ENCODE measurements at places on chromosomes 3 and 15. TPM values are rescaled to one million over a fixed set of nuclear protein-coding genes. Genes with fewer than 3 reads are reported as not detected.

The HSPBAP1 gene
- total RNA-seq, result 18.6 TPM

DNA sequence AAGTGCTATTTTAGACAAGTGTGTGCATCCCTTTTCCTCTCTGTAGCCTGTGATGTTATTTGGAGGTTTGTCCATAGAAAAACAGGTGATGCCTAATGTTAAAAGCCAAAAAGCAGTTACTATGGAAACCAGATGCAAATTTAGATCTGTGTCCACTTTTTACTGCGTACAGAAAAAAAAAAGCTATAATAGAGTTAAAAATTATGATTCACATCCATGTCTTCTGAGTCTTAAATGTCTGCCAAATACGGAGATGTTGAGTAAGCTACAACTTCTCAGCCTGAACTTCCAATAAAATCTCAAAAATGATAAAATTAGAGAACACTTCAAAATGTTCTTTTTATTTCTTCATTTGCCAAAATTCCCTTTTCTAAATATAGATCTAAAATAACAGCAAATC is 74.2 kb upstream of the GAP43 start:
- DNase-seq, result no peak

GRCh38 chr3:139353920-139354556 is 10.2 kb downstream of the MRPS22 start:
- peak; percentile 49 for DNase-seq

The IL5RA gene
- not detected for total RNA-seq

DNA sequence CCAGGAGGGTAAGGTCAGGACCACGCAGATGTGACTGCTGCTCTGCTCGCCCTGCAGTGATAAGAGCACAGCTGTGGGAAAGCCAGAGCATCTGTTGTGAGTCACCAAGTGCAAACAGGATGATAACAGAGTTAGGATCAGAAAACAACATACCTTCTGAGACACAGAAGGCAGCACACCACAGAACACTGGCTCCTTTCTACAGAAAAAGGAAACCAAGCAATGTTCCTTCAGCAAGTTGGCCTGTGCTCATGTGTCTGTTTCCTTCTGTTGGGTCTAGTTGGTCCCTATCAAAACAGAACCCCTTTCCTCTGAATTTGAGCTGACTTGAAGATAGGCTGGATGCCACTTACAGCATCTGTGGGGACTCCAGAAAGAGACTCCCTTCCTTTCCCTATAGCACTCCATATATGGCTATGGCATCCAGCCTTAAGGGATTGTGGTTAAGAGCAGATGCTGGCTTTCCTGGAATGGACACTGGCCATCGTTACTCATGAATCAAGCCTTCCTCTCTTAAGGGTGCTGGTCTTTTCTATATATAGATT is 440.7 kb upstream of the THBS1 start:
- peak; percentile 70 for DNase-seq

The ACKR4 gene
- total RNA-seq, result 0.22 TPM

The PLSCR5 gene
- total RNA-seq, result not detected

GRCh38 chr3:149277331-149277813 is 55.7 kb upstream of the CP start:
- no peak for DNase-seq

The ARNT2 gene
- 35.7 TPM for total RNA-seq

The HESX1 gene
- not detected for total RNA-seq

The CLSTN2 gene
- total RNA-seq, result 3.1 TPM

DNA sequence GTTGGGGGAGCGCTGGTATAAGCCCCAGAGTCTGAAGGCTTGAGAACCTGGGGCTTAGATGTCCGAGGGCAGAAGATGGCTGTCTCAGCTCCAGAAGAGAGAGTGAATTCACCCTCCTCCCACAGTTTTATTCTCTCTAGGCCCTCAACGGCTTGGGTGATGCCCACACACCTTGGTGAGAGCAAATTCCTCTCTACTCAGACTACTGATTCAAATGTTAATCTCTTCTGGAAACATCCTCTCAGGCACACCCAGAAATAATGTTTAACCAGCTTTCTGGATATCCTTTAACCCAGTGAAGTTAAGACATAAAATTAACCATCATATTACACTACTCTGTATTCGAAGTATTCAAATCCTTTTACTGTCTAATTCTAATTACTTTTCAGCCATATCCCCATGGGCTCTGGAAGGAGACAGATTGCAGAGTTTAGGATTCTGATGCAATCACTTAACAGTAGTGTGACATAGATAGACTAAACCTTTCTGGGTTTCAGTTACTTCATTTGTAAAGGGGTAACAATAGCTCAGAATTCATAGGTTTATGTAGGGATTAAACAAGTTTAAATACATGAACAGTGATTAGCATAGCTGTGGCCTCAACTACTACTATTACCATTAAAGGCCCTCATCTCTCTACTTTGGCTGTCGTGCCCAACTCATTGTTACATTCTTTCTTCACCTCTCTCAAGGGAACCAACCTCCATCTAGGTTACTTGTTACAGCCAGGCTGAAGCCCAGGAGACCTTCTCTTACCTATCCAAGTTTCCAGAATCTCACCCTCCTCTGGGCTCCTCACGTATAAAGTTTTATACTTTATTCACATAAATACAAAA is 25.7 kb upstream of the ANO10 start:
- no peak for DNase-seq

- DNase-seq, result no peak
These were observed 252.7 kb downstream of the NR1D2 start for GRCh38 chr3:24197809-24198208.

The CCRL2 gene
- not detected for total RNA-seq

DNA sequence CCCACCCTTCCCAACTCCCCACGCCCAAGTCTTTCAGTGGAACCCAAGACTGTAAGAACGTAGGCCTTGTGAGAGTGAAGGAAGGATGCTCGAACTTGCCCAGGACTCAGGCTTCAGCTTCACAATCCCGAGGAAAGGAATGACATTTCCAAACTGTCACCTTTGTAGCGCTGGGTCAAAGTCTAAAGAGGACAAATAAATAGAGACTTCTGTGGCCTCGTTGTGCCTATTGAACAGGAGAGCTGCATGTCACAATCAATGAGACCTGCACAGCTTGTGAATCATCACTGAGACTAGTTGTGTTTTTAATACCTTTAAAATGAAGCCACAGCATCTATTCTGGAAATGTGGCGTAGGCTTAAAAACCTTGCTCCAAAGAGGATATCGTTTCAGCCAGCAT is 222.8 kb upstream of the ST8SIA2 start:
- no peak for DNase-seq

The EFCAB12 gene
- total RNA-seq, result 0.61 TPM

- DNase-seq, result no peak
These were observed 6.3 kb upstream of the UBE2Q2 start for GRCh38 chr15:75836959-75837334.

DNA sequence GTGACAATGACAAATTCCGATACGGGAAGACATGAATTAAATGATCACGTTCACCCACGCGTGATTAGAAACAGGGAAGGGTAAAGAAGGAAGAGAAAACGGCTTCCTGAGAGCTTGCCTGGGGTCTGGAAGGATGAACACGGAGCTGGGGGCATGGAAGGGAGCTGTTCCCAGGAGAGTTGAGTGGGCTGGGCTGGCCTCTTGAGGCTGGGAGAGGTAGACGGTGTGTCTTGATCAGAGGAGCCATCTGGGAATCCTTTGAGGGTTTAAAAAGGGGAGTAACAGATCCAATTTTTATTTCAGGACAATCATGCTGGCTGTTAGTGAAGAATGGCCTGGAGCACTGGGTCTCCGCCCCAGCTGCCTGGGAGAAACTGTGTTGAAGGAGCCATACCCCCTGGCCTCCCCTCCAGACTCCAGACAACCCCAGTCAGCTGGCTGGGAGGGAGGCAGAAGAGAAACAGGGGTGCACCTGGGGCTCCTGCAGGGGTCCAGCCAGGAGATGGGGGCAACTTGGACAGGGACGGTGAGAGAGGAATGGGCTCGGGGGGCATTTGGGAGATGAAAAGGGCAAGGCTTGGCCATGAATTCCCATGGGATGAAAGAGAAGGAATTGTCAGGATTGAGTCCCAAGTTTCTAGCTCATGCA is 53.6 kb upstream of the CGNL1 start:
- no peak for DNase-seq

DNA sequence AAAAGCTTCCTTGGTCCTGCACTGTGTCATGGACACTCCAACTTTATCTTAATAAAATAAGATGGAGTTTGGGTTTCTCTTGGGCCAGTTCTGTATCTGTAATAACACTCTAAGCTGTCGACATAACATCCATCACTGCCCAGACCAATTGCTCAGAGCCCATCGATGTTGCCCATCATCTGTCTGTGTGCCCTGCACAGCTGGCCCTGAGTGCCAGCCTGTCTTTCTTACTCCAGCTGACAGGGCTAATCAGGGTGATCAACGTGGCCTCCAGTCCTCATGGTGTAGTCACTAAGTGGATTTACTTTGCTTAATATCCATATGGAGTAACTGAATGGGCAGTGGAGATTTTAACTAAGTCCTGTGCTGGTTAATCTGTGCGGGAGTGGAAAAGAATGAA is 419.8 kb upstream of the TPM1 start:
- DNase-seq, result no peak

DNA sequence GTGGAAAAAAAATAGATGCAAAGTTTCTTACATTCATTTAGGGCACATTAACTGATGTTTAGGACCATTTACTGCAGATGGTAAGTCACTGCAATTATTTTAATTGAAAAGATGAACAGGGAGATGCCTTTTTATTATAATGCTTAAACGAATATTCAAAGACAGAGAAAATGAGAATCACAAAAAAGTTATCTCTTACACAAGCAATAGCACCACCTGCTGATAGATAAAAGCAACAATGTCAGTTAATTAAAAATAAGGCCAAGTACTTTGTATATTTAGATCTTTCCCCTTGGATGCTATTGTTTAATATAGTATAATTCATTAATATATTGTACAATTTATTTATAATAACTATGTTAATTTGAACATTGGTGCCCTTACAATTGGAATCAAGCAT is 55.9 kb downstream of the IFT80 start:
- DNase-seq, result no peak

The DPPA2 gene
- total RNA-seq, result 0.42 TPM

The TMEM207 gene
- not detected for total RNA-seq

The GOLGA6L7 gene
- total RNA-seq, result not detected

GRCh38 chr15:97966246-97966645 is 5.7 kb downstream of the ARRDC4 start:
- no peak for DNase-seq

- no peak for DNase-seq
These were observed 32.8 kb downstream of the CPNE4 start for GRCh38 chr3:132001999-132002398.

The ZNF774 gene
- 6.7 TPM for total RNA-seq

DNA sequence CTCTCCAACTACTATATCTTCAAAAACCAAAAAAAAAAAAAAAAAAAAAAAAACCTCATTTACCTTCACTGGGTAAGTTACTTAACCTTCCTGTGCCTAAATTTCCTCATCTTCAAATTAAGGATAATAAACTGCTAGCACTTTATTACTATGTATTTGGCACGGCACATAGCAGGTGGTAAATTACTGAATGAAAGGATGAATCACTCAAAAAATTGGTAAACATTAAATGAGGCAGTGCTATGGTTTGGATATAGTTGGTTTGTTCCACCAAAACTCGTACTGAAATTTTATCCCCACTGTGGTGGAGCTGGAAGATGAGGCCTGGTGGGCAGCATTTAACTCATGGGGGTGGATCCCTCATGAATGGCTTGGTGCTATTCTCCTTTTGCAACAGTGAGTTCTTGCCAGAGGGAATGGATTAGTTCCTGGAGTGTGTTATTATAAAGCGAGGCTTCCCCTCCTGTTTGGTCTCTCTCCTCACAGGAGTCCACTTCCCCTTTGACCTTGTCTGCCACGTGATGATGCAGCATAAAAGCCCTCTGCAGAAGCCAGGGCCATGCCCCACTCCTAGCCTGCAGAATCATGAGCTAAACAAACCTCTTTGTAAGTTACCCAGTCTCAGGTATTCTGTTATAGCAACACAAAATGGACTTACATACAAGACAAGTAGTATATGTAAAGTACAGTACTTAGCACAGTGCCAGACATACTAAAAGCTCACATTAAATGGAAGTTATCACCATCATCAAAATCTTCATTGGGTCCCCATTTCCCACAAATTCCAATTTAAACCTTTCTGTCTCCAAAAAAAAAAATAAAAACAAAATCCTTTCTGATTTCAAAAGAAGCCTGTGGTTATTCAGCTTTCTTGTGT is 20.6 kb downstream of the DCUN1D1 start:
- DNase-seq, result no peak

- DNase-seq, result no peak
These were observed 27.8 kb downstream of the PDE8A start for GRCh38 chr15:85009435-85009834.

GRCh38 chr3:9216736-9217135 is 32.7 kb downstream of the SRGAP3 start:
- DNase-seq, result no peak

The SLC26A6 gene
- 26.0 TPM for total RNA-seq

DNA sequence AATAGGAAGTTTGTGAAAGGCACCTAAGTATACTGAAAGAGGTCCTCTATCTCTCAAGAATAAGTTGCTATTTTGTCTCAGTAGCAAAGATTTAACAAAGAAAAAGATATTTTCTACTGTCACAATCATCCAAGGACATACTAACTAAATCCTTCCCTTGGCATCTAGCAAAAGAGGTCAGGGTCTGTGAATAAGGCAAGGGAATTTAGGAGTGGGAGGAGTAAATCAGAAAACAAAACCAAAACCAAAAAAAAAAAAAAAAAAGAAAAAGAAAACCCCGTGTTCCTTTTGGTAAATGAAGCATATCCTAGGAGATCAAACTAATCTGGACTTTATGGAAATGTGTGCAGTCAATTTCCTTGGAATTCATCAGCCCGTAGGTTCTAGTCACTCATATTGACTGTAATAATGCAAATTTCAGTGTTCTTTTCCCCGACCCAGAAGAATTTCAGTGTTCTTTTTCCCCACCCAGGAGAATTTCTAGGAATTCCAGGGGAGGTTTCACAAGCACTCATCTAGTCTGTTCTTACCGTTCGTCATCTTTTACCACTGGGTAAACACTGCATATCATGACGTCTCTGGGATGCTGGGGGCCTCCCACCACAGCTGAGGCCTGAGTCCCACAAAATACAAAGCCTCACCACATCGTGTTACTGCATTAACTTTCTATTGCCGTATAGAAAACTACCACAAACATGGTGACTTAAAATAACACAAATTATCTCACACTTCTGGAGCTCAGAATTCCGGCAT is 113.8 kb upstream of the CCDC54 start:
- DNase-seq, result no peak

The ALS2CL gene
- 0.51 TPM for total RNA-seq

The PLSCR4 gene
- not detected for total RNA-seq

The TIMP4 gene
- total RNA-seq, result not detected

The PAQR9 gene
- 2.5 TPM for total RNA-seq

The PAK2 gene
- total RNA-seq, result 128 TPM

GRCh38 chr15:58066042-58066867 is 744 bp upstream of the ALDH1A2 start:
- peak; percentile 88 for DNase-seq

GRCh38 chr3:134030379-134031347 is 938 bp upstream of the SLCO2A1 start:
- DNase-seq, result no peak

The SLC51A gene
- not detected for total RNA-seq

GRCh38 chr3:18264361-18264760 is 160.8 kb downstream of the SATB1 start:
- DNase-seq, result no peak

The C3orf70 gene
- total RNA-seq, result 44.5 TPM
